ENCODE measurements at places on chromosomes 5 and 9.

- DNase-seq: no peak
Measured at GRCh38 chr5:141431286-141431685, 979 bp downstream of the PCDHGA12 start.

GRCh38 chr5:144318460-144318859, 147.8 kb downstream of the KCTD16 start:
- DNase-seq: no peak

- no peak for DNase-seq
Measured at GRCh38 chr9:123318202-123318601, 37.8 kb upstream of the CRB2 start.

- DNase-seq: no peak
Measured at GRCh38 chr5:35683466-35683865, 65.8 kb downstream of the SPEF2 start.

All from heart right ventricle (tissue), 16 donors.